ENCODE measurements at places on chromosomes 6 and 20. TPM values are rescaled to one million over a fixed set of nuclear protein-coding genes. Genes with fewer than 3 reads are reported as not detected.

Gene AIF1
- total RNA-seq = 23.7 TPM

Gene SLC32A1
- not detected for total RNA-seq

Gene DACT2
- total RNA-seq = 4.9 TPM

Gene MDN1
- 28.3 TPM for total RNA-seq

Gene TAF8
- 21.4 TPM for total RNA-seq

Gene PMEPA1
- 8.0 TPM for total RNA-seq

Gene MEI4
- not detected for total RNA-seq

Gene DST
- total RNA-seq = 153 TPM

Gene CNR1
- total RNA-seq = 15.2 TPM

Gene OPRM1
- not detected for total RNA-seq

Gene SLC4A11
- not detected for total RNA-seq

Gene SLC26A8
- 0.58 TPM for total RNA-seq

Gene ZNF337
- 16.5 TPM for total RNA-seq

Gene CRISP2
- total RNA-seq = not detected

Gene BACH2
- total RNA-seq = 2.9 TPM

Gene BPIFB4
- not detected for total RNA-seq

Gene TSPO2
- total RNA-seq = not detected

Gene CDSN
- not detected for total RNA-seq

Gene SLC12A5
- total RNA-seq = 1.3 TPM

All from stomach (tissue), 19 donors.